Stimulated activated naive CD8-positive, alpha-beta T cell treated with anti-CD3 and anti-CD28 coated beads, Interleukin-15, amount 100 ng/mL, for 72 hours (primary cell): ENCODE measurements at places on chromosomes 5 and 9.

DNA sequence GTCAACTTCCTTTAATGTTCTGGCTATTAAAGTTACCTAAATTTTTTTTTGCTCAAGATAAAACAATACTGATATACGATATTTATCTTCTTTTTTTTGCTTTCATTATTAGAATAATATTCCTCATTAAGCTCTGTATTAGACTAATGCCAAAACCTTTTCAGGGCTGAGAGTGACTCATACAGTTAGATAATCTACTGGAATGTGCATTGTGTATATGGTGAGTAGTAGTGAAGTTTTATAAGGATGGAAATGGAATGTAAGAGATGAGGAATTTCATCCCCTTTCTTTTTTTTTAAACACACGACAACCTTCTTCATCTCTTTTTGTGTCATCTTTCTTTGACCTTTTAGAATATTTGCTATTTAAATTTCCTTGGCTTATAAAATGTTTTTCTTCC lies 268.6 kb downstream of the ISL1 start:
- DNase-seq, result no peak

- DNase-seq, result no peak
These were observed 58.4 kb upstream of the FBXL7 start for GRCh38 chr5:15441433-15442192.

- no peak for DNase-seq
These were observed 1.7 kb downstream of the TRIM52 start for GRCh38 chr5:181259283-181259682.

DNA sequence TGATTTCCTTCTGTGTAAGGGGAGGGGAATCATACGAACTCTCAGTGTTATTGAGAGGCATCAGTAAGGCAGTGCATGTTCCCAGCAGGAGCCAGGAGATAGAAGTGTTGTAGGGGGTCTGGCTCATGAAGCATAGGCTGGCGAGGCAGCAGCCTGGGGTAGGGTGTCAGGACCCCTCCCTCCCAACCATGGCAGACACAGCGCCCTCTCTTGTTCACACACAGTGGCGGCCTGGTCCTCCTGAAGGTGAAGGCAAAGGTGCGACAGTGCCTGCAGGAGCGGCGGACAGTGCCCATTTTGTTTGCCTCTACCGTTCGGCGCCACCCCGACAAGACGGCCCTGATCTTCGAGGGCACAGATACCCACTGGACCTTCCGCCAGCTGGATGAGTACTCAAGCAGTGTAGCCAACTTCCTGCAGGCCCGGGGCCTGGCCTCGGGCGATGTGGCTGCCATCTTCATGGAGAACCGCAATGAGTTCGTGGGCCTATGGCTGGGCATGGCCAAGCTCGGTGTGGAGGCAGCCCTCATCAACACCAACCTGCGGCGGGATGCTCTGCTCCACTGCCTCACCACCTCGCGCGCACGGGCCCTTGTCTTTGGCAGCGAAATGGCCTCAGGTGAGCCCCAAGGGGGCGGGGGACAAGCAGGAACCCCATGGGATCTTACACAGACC lies 4.7 kb downstream of the SLC27A4 start:
- no peak for DNase-seq
